ENCODE measurements at places on chromosomes 4 and X. TPM values are rescaled to one million over a fixed set of nuclear protein-coding genes. Genes with fewer than 3 reads are reported as not detected.

Gene SLITRK4
- 2.1 TPM for total RNA-seq

Gene ARAP2
- 1.4 TPM for total RNA-seq

Gene DAPP1
- not detected for total RNA-seq

Gene SOD3
- total RNA-seq, result 22.9 TPM

Gene XAGE1A
- total RNA-seq, result not detected

Gene TRO
- total RNA-seq, result 105 TPM
